Activated CD8-positive, alpha-beta memory T cell treated with anti-CD3 and anti-CD28 coated beads for 1 hour (primary cell): ENCODE measurements at places on chromosomes 6 and 20.

- DNase-seq: no peak
These were observed 72.4 kb downstream of the FGD2 start for GRCh38 chr6:37077905-37078296.

GRCh38 chr6:108707328-108707976, 140.8 kb upstream of the ARMC2 start:
- DNase-seq: no peak

GRCh38 chr6:111258615-111259088, 171.3 kb downstream of the SLC16A10 start:
- no peak for DNase-seq

DNA sequence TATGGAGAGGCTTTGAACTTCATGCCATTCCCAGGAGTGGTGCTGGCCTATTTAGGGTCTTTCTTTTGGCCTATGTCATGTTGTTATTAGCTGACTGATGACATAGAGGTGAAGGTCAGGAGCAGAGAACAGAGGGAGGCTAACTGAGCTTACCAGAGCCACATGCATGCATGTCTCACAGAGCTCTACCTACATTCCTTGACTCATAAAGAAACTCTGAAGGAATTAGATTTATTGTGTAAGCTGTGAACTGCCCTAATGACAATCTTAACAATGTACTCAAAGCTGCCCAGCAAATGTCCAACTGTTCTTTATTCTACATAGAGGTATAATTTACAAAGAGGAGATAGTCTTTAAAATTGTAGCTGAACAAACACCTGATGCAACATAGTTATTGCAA, 192.7 kb upstream of the CNR1 start:
- DNase-seq: no peak

DNA sequence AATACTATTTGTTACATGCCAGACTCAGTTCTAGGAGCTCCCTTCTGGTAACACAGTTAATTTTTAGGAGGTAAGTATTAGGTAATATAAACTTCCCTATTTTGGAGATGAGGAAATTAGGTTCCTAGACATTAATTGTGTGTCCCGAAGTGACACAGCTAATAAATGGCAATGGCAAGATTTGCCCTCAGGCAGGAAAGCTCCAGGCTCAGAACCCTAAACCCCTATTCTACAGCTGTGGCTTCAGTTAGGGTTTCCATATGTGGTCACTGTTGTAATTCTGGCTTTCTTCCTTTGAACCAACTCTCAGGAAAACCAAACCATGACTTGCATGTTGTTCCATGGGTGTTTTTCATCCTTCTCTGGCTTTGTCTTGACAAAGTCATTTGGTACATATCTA, 188.2 kb downstream of the PLCB1 start:
- no peak for DNase-seq

GRCh38 chr6:121158891-121159290, 175.4 kb downstream of the TBC1D32 start:
- DNase-seq: no peak

- DNase-seq: no peak
These were observed 29.3 kb downstream of the ARHGAP18 start for GRCh38 chr6:129680633-129681032.

DNA sequence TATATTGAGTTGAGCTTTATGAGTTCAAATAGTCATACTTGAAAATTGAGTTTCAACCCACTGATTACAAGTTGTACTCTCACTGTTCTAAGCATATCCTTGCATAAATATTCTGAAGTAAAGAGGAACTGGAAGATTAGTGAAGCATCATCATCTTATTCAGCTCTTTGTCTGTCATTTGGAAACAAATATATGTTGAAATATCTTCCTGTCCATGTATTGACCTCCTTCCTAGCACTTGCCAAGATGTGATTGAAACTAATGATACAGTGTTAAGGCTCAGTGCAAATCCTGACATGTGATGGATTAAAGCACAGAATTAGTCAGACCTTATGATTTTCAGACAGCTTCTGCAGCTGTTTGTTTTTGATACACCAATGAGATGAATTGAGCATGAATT, 434.3 kb downstream of the TBC1D32 start:
- no peak for DNase-seq

- DNase-seq: no peak
These were observed 161.1 kb downstream of the FARS2 start for GRCh38 chr6:5422321-5422915.

GRCh38 chr20:23114018-23114417, 27.9 kb upstream of the CD93 start:
- no peak for DNase-seq

DNA sequence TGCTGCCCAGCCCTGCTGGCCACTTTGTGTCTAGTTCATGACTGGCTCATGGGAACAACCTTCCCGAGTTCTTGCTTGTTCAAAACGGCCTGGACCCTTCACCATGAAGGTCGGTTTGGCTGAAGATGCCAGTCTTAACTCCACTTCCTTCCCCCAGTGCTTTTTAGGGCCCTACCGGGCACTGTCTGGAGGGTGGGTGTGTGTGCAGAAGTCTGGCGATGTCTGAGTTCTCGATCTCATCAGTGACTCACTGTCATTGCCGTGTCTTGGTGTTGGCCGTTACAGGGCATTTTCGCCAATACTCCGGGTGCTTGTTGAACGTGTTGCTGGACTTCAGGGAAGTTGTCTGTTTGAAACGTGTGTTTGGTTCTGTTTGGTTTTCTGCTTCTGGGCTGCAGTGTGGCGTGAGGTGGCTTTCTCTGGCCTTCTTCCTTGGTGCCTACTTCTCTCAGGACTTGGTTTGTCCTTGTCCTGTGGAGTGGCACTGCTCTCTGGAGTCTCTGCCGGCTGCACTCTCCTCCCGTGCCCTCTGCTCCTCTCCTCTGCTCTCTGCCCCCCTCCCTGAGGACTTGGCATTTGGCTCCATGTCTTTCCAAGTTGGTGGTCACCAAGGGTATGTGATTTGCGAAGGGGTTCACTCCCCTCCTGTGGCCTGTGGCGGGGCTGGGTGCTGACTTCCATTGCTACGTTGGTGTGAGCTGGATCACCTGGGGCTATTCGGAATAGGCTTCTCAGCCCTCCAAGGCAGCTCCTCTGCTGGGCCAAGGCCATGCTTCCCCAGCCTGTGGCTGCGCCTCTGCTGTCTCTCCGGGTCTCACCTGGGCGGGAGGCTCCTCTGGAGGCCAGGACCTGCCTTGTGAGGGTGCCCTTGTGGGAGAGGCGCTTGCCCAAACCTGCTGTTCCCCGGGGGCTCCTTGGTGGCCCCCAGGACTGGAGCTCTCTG, 38.2 kb downstream of the PYGB start:
- DNase-seq: no peak

GRCh38 chr20:57877131-57877824, 167.5 kb upstream of the PMEPA1 start:
- no peak for DNase-seq

DNA sequence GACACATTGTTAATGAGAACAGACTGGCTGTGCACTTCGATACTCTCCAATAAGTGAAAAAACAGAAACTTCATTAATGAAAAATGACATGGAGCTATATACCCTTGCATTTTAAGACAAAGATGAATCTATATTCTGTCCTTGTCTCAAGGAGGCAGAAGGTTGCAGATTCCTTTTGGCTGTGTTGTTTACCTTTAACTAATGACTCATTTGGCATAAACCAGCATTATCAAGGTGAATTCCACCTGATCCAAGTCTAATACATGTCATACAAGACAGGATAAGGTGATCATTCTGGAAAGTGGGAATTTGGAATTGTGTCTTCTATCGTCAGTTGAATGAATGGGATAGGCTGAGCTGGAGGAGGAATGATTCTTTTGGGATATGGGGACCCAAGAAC, 192.9 kb downstream of the PLCB4 start:
- no peak for DNase-seq

- DNase-seq: no peak
These were observed 79.0 kb downstream of the NFATC2 start for GRCh38 chr20:51463560-51463959.

- DNase-seq: no peak
These were observed 83.0 kb downstream of the SLC22A3 start for GRCh38 chr6:160431226-160431625.

- DNase-seq: no peak
These were observed 40.9 kb downstream of the PDYN start for GRCh38 chr20:1952737-1953530.

DNA sequence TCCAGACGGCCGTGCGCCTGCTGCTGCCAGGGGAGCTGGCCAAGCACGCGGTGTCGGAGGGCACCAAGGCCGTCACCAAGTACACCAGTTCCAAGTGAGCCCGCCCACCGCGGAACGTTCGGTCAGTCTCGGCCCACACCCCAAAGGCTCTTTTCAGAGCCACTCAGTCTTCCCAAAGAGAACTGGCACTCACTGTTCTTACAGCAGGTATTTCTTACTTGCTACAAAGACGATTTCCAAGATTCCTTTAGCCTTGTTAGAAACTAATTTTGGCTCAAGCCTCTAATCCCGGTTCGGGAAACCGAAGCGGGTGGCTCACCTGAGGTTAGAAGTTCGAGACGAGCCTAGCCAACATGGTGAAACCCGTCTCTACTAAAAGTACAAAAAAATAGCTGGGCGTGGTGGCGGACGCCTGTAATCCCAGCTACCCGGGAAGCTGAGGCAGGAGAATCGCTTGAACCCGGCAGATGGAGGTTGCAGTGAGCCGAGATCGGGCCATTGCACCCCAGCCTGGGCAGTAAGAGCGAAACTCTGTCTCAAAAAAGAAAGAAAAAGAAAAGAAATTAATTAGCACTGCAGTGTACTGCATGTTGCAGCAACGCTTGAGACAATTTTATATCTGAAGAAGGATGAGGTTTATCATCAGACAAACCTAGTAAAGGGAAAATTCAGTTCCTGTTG, 73.1 kb downstream of the OR2B2 start:
- DNase-seq: no peak

- DNase-seq: no peak
These were observed 648.8 kb upstream of the AGPAT4 start for GRCh38 chr6:161922631-161923119.

DNA sequence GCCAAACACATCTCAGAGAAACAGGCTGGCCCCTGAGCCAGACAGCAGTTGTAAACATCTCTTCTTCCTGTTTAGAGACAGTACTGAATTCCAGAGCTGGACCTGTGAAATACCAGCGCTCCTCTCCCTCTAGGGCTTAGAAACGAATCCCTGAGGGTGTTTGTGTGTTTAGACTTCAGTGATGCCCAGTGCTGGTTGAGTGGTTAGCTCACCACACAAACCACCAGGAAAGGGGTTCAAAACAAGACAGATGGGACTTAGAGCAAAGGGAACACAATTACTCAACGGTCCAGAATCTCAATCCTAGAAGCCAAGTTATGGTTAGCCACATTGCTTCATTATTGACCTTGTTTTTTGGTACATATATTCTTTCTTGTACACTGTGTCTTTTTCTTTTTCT, 108.7 kb upstream of the TMEM170B start:
- no peak for DNase-seq

DNA sequence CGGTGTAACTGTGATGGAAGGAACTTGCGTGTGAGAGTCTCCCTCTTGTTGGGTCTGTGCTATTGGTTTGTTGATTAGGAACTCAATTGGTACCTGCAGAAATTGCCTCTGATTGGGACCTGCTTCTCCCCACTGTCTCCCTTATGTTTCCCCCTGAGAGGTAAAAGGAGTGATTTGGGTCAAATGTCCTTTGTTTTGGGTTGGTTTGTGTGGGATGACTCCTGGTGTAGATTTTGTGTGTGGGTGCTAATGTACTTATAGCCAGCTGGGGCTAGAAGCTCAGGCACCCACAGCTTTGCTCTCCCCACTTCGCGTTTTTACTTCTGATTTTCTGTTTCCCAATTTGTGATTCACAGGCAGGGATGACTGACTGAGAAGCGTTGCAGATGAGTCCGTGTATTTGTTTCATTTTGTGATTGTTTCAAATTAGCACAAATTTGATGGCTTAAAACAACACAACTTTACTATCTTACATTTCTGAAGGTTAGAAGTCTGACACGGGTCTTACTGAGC, 79.1 kb downstream of the UTRN start:
- no peak for DNase-seq

DNA sequence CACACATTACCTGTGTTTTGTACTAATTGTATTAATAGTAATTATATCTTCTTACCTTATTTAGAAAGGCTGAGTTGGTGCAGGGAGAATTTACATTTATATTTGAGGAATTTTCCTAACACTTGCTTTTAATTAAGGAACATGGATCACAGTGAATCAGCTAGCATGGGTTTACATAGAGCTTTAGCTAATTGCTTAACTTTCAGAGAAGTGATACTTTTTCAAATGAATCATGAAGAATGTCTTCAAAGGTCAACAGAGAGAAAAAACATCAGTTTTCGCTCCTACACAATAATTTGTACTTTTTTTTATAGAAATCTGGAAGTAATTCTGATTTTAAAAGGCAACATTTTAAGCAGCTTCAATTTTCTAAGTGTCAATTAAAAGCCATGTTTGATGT, 195.0 kb upstream of the HEY2 start:
- no peak for DNase-seq

GRCh38 chr20:38725148-38725901, 1.0 kb downstream of the SLC32A1 start:
- DNase-seq: no peak

DNA sequence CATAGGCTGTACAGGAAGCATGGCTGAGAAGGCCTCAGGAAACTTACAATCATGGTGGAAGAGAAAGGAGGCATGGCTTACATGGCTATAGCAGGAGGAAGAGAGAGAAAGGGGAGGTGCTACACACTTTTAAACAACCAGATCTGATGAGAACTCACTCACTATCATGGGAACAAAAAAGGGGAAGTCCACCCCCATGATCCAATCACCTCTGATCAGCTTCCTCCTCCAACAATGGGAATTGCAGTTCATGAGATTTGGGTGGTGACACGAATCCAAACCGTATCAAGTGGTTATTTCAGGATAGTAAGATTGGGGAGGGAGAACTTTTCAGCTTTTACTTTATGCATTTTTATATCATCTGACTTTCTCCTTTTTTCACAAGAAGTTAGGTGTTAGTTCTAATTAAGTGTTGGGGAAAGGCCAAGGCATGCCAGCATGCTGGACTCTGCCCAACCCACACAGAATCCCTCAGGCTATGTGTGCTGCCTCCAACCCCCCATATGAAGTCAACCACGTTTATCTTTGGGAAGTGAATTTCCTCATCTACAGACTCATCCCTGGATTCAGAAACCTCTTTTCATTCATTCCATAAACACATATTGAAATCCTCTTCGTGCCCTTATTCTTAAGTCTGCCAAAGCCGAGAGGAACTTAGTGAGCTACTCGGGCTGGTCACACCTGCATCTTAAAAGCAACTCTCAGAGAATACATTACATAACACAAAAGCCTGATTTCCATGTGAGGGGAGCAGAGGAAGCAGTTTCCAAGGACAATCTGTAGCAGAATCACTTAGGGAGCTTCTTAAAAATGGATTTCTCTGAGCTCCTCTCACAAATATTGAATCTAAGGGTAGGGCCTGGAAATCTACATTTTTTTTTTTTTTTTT, 16.7 kb upstream of the CLIC5 start:
- DNase-seq: no peak
